ENCODE measurements at places on chromosomes 3 and 15. TPM values are rescaled to one million over a fixed set of nuclear protein-coding genes. Genes with fewer than 3 reads are reported as not detected.

Gene CPB1
- polyA plus RNA-seq, result not detected

Gene LRRIQ4
- 0.27 TPM for polyA plus RNA-seq

Gene UBA7
- polyA plus RNA-seq, result 38.5 TPM

Gene MESP2
- not detected for polyA plus RNA-seq

Gene FSD2
- polyA plus RNA-seq, result not detected
